NCI-H1417 (cell line): ENCODE measurements at places on chromosomes 5 and 9.

DNA sequence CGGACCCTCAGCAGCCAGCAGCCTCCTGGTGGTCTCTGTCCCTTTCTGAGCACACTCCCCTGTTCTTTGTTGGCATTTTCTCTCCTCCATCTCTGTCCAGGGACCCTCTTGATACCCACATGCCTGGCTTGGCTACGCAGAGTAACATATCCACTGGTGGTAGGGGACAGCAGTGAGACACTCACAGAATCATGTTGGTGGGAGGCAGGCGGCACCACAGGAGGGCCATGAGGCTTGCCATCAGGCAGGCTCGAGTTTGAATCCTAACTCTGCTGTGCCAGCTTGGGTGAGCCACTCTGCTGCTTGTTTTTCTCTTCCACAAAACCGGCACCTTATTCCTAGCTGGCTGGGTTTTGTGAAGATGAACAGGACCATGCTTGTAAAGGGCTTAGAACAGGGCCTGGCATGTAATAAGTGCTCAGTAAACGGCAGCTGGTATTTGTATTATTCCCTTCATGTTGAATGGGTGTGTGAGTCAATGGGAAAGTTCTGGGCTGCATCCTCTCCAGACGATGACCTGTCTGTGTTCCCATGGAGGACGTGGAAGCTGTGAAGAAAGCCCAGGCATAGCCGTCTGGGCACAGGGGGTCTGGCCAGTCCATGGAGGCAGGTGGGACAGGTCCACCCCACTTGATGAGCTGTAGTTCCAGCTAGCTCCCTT lies 2.3 kb downstream of the COL27A1 start:
- DNase-seq = no peak

GRCh38 chr9:93299418-93300174 lies 115.7 kb downstream of the WNK2 start:
- no peak for DNase-seq

DNA sequence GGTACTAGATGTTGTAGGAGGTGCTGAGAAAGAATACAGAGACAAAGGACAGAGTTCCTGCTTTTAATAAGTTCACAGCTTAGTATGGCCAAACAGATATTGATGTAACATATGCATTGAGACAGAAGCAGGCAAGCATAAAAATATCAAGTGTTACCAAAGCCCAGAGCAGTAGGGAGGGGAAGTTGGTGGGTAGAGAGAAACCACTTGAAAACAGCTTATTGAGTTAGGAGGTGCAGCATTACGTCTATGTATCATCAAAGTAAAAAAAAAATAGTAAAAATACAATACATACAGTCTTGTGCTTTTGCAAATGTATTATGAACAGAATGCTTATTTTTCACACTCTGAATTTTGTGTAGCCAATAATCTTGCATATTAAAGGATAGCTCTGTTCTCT lies 441.8 kb upstream of the SGCD start:
- DNase-seq = no peak

DNA sequence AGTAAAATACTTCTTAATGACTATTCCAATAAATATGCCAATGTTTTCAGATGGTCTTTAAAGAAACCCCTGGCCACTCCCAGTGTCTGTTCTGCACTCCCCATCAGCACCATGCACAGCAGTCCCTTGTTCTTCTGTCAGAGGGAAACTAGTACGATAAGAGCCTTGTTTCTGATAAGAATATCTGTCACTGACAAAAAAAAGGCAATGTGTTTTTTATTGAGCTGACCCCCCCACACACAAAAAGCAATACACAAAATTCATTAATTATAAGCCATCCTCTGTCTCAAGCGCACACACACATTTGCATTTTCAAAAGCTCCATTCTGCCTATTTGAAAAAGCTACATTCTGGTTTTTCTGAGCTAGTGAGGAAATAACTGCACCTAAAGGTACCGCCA lies 119.1 kb downstream of the ENC1 start:
- no peak for DNase-seq

GRCh38 chr9:78866207-78867132 lies 569.5 kb downstream of the PSAT1 start:
- no peak for DNase-seq

- peak; percentile 62 for DNase-seq
Measured at GRCh38 chr9:131791542-131792254, 51.8 kb upstream of the RAPGEF1 start.

DNA sequence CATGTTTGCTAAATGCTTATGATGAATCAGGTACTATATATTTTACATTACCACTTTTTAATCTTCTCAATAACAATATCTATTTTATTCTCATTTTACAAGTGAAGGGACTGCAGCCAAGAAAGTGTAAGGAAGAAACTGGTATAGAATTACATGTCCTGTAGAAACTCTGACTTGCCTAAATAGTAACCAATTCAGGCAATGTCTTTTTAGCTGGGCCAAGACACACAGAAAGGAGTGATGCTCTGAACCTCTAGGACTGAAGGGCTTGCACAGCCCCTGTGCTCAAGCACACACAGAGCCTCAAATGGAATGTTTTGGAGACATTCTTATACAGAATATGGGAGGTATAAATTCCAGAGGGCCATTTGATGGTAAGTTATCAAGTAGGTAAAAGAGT lies 286.4 kb upstream of the TNC start:
- DNase-seq = no peak
